ENCODE measurements at places on chromosomes 2 and 18.

DNA sequence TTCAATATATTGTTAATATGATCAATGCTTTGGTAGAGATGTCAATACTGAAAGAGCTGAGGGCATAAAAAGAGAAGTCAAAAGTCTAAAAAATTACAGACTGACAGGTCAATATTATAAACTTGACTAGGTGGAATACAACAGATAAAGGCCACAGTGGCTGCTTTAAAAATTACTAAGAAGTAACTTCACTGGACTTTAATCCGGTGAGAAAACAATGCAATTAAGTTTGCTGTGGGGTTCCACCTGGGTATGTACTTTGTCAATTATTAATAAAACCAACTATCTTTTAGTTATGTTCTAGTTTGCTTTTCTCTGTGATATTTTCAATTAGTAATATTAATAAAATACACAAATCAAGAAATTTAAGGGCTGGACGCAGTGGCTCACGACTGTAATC lies 44.7 kb downstream of the RAPH1 start:
- no peak for DNase-seq

DNA sequence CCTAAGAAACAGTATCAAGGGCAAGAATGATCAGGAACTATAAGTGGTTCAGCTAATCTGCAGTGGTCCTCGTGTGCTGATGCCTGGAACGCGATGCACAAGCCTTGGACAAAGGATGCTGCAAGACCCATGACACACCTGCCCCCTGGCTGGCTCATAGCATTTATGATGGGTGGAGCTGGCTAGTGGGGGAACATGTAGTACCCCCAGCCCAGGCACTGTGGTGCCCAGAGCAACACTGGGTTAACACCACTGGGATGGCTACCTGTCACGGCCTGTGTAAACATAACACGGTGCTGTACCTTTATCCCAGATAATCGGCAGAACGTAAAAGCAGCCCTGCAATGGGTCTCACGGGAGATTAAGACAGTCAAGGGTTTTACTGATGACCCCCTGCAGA lies 60.3 kb upstream of the PEX13 start:
- no peak for DNase-seq

DNA sequence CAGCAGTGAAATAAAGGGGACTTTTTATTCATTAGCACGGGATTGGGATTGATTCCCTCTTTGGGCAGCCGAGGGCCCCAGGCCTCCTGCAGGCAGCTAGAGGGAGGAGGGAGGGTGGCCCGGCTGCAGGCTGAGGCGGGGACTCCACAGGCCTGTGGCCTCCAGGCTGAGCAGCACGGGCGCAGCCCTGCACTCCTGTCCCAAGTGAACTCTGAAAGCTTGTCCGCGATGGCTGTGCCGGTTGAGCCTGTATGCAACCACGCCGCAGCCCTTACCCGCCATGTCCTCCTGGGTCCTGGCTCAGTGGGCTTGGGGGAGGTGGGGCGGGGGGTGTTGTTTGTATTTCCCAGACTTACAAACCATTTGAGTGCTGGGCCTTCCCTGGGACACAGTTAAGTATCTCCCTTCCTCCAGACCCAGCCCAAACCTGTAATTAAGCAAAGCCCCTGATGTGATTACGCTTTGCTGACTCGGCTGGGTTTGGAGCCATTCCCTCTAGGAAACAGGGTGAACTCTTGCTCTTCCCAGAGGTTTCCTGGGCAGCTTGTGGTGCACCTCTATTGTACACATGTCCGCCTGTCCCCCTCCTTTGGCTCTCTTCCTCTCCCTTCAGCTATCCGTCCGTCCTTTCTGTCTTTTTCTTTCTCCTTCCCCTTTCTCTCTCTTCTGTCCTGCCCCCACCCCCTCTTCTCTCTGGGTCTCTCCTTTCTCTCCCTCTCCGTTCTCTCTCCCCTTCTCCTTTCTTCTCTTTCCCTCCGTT lies 5.3 kb downstream of the GLI2 start:
- DNase-seq, result no peak

DNA sequence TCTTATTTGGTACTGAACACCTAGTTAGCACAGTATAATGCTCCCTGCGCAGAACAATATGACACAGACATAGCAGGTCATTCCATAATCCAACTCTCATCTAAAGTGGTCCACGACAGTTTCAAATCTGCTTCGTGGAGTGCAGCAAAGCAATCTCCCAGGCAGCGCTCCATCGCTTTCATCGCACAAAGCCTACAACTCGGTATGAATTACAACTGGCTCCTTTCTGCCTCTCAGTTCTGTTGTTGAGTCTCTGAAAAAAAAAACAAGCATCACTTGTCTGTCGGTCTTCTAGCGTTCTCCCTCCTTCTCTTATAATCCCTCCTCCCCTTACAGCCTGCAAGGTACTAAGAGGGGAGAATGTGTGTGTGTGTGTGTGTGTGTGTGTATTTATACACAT lies 123.5 kb downstream of the FIGN start:
- no peak for DNase-seq

DNA sequence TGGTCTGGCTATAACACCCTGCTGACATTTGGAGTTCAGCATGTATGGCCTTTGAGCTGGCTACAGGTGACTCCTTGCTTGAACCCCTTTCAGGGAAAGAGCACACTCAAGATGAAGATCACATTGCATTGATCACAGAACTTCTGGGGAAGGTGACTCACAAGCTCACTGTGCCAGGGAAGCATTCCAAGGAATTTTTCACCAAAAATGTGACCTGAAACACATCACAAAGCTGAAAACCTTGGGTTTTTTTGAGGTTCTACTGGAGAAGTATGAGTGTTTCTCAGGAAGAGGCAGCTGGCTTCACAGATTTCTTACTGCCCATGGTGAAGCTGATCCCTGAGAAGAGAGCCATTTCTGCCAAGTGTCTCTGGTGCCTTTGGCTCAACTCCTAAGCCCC lies 879.0 kb downstream of the CBLN2 start:
- DNase-seq, result no peak

DNA sequence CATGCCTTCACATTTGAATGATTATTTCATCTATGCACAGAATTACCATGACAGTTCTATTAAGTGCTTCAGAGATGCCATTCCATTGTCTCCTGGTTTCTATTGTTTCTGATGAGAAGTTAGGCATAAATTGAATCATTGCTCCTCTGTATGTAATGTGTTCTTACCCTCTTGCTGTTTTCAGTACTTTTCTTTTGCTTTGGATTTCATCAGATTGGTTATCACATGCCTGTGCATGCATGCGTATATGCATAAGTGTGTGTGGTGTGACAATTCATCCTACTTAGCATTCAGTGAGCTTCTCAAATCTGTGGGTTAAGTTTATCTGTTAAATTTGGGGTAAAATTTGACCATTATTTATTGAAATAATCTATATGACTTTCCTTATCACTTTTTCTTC lies 263.3 kb upstream of the RND3 start:
- no peak for DNase-seq

GRCh38 chr2:37614061-37614738 lies 57.2 kb downstream of the CDC42EP3 start:
- DNase-seq, result no peak

GRCh38 chr2:125172181-125172580 lies 1147.1 kb downstream of the CNTNAP5 start:
- DNase-seq, result no peak

DNA sequence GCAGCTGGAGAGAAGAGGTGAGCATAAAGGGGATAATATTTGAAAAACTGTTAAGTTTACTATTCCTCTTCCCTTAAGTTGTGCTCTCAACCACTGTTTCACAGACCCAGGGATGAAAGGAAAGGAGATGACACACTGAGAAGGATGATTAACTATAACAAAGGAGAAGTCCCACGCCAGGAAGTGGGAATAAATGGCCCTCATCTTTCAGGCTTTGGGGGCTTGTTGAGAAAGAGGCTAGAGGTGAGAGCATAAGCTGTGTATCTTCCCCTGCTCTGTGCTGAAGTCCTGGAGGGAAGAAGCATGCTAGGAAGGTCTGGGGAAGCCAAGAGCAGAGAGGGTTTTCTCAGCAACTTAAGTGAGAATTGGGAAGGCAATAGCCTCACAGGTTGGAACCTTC lies 399.1 kb upstream of the ATP5MC3 start:
- no peak for DNase-seq

GRCh38 chr2:74065456-74065855 lies 80.7 kb downstream of the TET3 start:
- DNase-seq, result no peak

GRCh38 chr2:185456517-185456916 lies 282.1 kb upstream of the FSIP2 start:
- DNase-seq, result no peak

DNA sequence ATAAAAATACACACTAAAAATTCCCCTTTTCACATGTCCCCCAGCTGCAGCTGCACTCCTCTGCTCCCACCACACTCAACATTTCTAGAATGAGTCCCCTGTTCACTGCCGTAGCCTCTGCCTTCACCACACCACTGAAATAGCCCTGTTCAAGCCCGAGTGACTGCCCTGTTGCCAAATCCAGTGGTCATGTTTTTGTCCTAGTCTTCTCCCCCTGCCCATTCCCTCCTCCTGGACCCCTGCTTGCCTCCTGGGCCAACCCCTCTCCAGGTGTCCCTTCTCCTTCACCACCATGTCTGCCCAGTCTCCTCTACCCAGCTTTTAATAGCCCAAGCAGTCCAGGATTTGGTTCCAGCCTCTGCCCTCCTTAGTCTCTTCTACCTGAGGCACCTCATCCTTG lies 97.1 kb upstream of the LGALSL start:
- no peak for DNase-seq

- no peak for DNase-seq
Observed at GRCh38 chr2:70528276-70528675, 25.4 kb downstream of the TGFA start.

DNA sequence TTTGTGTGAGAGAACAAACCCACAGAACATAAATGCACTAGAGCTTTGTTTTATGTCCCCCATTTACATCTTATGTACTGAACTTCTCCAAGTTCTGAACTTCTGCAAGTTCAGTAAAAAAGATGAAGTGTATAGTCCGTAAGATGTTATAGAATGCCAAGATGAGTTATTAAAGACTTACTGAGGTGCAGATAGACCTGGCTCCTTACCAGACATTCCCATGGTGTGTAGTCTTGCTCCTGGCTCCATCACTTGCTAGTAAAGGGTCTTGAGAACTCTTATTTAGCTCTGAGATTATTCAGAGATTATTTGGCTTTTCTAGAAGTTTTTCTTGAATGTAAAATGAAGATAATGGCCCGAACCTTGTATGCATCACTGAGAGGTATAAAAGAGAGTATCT lies 16.8 kb downstream of the GULP1 start:
- DNase-seq, result no peak
